ENCODE measurements at places on chromosomes 16 and 17.

DNA sequence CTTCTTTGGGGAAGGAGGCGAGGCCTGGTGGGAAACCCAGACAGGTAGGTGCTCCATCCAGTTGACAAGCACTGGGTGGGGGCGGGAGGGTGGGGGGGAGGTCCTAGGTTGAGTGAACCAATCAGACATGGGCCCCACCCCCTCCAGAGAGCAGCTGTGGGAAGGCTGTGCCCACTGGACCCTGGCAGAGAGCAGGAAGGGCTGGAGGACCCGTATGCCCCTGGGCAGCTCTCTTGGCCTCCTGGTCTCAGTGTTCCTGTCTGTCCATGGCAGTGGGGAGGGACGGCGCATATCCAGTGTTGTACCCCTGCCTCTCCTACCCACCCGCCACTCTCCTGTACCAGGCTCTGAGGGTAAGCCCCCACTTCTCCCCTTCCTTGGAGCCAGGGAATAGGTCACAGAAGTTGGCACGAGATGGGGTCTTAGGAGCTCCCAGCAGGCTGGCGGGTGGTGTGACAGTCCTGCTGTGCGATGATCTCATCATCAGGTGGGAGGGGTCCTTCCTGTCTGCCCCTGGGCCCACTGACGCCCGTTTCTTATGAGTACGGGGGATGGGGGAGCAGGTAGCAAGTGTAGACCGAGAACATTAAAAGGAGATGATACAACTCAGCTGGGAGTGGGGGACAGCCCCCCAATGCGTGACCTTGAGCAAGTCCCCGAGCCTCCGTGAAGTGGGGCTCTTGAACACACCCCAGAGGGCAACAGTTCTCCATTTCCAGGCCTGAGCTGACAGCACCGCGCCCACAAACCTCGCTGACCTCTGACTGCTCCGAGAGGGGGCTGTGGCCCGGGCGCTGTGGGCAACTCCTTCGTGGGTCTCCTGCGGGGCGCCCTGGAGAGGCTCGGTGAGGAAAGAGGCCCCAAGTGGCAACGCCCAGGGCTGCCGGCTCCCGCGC, 1.2 kb upstream of the ZFPM1 start:
- no peak for DNase-seq

- no peak for DNase-seq
Measured at GRCh38 chr17:8481089-8481488, 45.4 kb downstream of the NDEL1 start.

- DNase-seq = no peak
Measured at GRCh38 chr17:1001640-1002411, 4.9 kb downstream of the TIMM22 start.

DNA sequence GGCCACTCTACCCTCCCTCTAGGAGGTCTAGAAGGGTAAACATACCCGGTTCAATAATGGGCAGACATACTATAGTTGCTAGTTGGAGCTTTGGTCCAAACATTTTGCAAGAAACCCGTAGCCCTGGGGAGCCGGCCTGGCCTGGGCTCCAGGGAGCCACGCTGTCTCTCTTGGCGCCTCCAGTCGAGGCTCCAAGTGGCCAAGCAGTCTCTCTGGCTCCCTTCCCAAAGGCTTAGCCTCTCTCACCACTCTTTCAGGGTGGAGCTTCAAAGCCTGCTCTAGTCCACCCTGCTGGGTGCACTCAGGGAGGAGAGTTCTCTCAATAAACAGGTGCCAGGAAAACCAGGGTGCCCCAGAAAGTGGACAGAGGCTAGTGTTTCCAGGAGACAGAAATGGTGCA, 32.2 kb downstream of the RCVRN start:
- DNase-seq = no peak
